ENCODE measurements at places on chromosomes 3 and 15.

DNA sequence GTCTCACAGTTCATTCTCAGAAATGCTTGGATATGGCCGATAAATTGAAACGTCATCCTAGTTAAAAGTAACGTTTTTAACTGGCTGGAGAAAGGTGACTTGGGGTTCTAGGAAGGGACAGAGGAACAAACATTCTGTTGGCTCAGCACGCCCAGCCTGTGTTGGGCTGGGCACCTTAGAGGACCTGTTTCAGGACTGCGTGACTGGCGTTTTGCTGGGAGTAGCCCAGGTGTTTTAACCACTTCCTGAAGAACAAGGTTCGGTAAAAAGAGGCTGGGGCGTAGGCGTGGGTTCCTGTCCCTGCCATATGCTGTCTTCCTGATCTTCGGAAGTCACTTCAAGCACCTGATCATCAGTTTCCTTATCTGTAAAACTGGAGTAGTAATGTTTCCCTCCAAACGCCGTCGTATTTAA is 1.1 kb upstream of the TLNRD1 start:
- DNase-seq: peak; percentile 16

GRCh38 chr15:68091743-68092142 is 37.6 kb downstream of the PIAS1 start:
- no peak for DNase-seq

GRCh38 chr15:65824031-65824743 is 32.1 kb upstream of the DENND4A start:
- no peak for DNase-seq

- no peak for DNase-seq
Observed at GRCh38 chr3:11548721-11549131, 95.0 kb downstream of the VGLL4 start.

- no peak for DNase-seq
Observed at GRCh38 chr3:26989037-26989436, 366.5 kb downstream of the LRRC3B start.

- DNase-seq: no peak
Observed at GRCh38 chr15:73965094-73965757, 26.9 kb downstream of the STOML1 start.

Measured in stimulated activated CD8-positive, alpha-beta memory T cell treated with anti-CD3 and anti-CD28 coated beads, Interleukin-12 subunit alpha, Interleukin-12 subunit beta, amount 100 ng/mL, for 1 hour (primary cell).